ENCODE measurements at places on chromosomes 13 and 19.
A peak's percentile ranks its signal among the peaks of the same experiment; 100 is the strongest.

GRCh38 chr13:109233293-109233692 is 553.1 kb downstream of the IRS2 start:
- no peak for DNase-seq

DNA sequence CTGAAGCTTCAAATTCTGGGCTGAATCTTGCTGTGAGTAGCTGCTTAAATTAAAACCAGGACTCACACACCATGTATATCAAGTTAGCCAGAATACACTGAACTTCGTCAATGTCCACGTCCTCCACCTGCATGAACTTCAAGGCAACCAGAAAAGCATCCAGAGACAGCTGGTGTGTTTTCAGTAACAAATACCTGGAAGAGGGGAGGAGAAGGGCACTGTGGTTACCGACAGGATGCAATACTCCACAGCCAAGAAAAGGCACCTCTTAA is 20.4 kb downstream of the PROZ start:
- no peak for DNase-seq

DNA sequence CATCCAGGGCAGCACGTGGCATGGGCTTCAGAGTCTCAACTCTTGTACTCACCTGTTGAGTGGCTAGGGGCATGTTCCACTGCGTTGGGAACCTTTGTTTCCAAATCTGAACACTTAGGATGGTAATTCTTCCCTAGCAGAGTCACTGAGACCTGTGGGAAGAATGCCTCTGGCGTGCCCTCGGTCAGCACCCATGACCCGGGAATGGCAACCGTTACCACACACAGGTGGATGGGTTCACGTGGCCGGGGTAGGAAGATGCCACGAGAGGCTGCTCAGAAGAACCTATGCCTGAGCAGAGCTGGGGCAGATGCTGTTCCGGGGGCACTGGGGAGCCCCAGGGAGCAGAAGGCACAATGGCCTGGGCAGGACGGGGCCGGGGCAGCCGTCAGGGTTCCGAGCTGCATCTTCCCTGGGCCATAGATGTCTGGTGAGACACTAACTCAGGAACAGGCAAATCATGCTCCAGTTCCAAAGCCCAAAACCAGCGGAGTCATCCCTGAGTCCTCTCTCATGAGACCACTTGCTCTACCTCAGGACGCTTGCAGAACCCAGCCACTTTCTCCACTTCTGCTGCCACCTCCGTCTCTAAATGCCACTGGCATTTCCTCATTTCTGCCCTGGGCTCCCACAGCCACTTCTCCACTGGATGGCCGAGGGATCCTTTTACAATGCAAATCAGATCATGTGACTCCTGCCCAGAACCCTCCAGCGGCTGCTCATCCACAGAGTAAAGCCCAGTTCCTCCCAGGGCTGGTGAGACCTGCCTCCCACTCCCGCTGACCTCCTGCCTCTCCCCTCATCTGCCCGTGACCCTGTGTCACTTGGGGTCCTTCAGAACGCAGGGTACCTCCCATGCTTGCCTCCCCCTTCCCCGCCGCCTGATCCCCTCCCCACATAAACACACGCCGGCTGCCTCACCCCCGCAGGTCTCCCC is 36.7 kb downstream of the FAM124A start:
- DNase-seq, result no peak

GRCh38 chr13:100668408-100668807 is 6.2 kb downstream of the TMTC4 start:
- DNase-seq, result no peak

- DNase-seq, result no peak
These were observed 5.1 kb upstream of the TSHZ3 start for GRCh38 chr19:31354316-31354715.

GRCh38 chr13:84433024-84433423 is 550.8 kb upstream of the SLITRK1 start:
- no peak for DNase-seq

GRCh38 chr19:33453265-33453664 is 68.3 kb downstream of the PEPD start:
- DNase-seq, result no peak

GRCh38 chr19:48051335-48052033 is 7.6 kb upstream of the CABP5 start:
- DNase-seq, result no peak

- no peak for DNase-seq
These were observed 122.3 kb downstream of the RBM26 start for GRCh38 chr13:79283742-79284141.

DNA sequence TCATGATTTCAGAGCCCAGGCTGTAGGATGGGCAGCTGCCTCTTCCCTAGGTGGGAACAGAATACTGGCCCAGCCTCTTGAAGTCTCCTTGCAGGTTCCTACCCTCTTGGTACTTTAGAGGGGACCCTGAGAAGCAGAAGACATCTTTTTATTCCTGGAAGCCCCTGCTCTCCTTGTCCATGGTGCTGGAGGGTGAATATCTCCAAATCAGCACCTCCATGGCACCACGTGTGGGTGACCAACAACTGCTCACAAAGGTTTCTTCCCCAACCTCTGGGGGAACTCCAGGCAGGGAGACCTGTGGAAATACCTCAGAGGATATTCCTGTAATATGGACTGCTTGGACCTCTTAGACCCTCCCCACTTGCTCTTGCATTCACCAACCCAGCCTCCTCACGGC is 48.1 kb upstream of the TSHZ3 start:
- no peak for DNase-seq

- no peak for DNase-seq
These were observed 120.9 kb downstream of the ZDHHC20 start for GRCh38 chr13:21338156-21338555.

DNA sequence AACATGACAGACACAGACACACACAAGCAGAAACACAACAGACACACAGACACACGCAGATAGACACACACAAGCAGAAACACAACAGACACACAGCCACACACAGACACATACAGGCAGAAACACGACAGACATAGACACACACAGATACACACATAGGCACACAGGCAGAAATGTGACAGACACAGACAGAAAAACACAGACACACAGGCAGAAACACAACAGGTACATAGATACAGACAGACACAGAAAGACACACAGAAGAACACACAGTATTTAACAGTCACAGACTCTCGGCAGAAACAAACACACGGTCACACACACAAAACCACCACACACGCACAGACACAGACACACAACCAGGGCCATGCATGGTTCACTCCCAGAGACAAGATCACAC is 905 bp downstream of the TBXA2R start:
- no peak for DNase-seq

GRCh38 chr19:45660636-45661035 is 7.4 kb upstream of the GIPR start:
- DNase-seq, result no peak

DNA sequence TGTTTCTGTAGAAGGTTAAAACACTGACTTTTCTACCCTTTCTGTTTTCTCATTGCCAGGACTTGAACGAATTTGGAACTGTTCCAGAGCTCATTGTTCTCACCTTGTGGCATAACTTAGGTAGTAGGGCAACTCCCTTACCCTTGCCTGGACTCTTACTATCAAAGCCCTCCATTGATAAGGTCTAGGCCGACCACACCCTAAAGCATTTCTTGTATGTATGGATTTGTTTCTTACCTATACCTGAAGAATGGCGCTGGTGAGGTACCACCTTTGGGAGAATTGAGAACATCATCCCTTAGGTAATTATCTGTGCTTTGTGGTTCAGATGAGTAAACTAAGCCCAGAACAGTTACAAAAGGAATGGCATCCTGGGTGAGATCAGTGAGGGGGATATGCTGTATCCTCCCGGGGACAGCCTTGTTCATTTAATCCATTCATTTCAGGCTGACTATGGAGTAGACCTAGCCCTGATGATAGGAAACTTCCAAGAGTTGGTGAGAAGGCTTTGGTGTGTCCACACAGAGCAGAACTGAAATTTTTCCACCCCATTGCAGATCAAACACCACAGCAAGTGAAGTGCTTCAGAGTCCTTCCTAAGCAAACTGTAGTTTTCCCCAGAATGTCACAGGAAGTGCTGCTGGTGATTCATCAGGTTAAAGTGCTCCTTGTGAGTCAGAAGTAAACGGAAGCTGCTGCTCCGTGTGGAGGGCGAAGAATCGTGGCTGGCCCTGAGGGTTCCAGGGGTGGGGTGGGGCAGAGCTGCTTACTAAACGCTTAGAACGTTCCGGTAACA is 113.0 kb downstream of the TEX26 start:
- DNase-seq, result peak; percentile 79

GRCh38 chr19:41944336-41944735 is 14.8 kb downstream of the RABAC1 start:
- DNase-seq, result no peak

DNA sequence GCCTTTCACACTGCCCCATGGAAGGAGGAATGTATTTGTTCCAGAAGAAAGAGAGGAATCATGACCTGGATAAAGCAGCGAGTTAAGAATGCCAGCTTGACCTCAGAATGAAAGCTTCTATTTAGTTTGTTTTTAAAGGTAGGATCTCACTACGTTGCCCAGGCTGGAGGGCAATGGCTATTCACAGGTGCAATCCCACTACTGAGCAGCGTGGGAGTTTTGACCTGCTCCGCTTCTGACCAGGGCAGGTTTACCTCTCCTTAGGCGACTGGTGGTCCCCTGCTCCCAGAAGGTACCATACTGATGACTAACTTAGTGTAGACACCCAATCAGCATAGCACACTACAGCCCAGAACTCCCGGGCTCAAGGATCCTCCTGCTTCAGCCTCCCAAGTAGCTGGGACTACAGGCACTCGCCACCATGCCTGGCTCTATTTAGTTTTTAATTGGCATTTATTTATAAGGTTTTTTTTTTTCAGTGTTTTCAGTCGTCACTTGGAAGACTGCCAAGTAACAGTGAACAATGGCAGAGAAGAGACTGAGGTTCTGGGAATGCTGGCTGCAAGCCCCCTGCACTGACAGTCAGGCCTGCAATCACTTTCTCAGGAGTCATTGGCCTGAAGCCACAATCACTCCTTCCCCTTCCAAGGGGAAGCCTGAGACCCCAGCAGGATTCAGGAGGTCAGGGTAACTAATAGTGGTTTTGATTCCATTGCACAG is 73.1 kb downstream of the EPS15L1 start:
- DNase-seq, result no peak

- DNase-seq, result no peak
These were observed 16.6 kb upstream of the USP12 start for GRCh38 chr13:27188239-27188638.

DNA sequence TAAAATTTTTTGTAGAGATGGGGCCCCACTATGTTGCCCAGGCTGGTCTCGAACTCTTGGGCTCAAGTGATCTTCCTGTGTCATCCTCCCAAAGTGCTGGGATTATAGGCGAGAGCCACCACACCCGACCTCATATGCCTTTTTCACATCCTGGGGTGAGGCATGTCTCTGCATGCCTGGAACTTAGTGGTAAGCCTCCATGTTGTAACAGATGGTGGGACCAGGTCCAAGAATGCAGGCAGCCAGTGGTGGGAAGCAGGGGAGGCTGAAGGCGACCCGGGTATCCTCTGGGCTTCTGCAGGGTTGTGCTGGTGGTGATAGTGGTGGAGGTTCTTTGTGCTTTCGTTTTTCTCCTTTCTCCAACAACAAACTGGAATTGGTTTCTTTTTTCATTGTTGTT is 30.1 kb upstream of the CCDC124 start:
- DNase-seq, result no peak

DNA sequence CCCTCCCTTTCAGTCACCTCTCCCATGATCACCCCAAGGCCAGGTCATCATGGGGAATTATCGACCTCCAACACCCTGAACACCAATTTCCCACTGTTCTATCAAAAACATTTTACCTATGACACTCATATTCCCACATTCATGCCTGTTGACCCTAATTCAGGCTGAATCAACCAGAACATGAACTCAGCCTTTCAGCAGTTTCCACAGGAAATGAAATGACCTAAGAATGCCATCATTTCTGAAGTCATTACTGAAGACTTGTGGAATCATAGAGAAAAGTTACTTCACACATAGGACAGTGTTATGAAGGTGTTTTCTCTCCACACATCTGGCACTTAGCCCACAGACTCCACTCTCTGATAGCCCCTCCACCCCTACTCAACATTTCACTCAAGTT is 29.9 kb upstream of the FAM124A start:
- no peak for DNase-seq

DNA sequence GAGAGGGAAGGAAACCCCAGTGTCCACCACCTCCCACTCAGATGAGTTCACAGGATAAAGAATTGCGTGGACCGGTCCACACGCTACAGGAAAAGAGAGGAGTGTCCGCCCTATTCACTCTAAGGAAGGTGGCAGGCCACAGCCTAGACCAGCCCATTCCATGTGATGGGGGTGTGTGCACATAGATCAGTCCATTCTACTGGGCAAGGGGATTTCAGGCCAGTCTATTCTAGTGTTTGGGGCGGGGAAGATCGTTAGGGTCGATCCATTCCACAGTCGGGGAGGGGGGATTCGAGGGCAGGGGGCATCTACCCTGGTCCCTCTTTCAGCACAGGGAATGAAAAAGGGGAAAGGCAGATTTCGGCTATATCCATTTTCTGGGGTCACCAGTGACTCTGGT is 7.8 kb downstream of the FIZ1 start:
- no peak for DNase-seq

- DNase-seq, result no peak
These were observed 22.3 kb downstream of the NLRP11 start for GRCh38 chr19:55809381-55810058.

- no peak for DNase-seq
These were observed 1.7 kb downstream of the STK24 start for GRCh38 chr13:98575009-98575903.

GRCh38 chr19:50728084-50728737 is 5.0 kb downstream of the CLEC11A start:
- peak; percentile 63 for DNase-seq

GRCh38 chr13:94030415-94031119 is 448.9 kb downstream of the DCT start:
- no peak for DNase-seq

DNA sequence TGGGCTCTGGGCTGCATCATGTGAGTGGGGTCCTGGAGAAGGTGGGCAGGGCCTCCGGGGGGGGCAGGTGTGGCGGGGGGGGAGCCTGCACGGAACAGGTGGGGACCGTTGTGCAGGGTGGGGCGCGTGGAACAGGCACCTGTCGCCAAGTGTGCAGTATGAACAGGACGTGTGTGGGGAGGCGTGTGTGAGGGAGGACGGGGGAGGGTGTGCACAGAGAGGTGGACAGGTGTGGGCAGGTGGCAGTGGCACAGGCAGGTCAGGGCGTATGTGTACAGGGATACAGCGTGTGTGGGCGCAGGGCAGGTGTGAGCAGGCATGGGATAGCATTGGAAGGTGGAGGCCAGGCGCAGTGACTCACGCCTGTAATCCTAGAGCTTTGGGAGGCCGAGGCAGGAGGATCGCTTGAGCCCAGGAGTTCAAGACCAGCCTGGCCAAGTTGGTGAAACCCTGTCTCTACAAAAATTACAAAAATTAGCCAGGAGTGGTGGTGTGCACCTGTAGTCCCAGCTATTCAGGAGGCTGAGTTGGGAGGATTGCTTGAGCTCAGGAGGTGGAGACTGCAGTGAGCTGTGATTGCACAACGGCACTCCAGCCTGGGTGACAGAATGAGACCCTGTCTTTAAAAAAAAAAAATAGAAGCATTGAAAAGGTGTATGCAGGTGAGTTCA is 3.2 kb downstream of the PLK5 start:
- no peak for DNase-seq

GRCh38 chr13:100428986-100429385 is 159.6 kb downstream of the GGACT start:
- DNase-seq, result no peak

GRCh38 chr19:14005349-14006084 is 603 bp downstream of the RFX1 start:
- peak; percentile 89 for DNase-seq

Data from CD4-positive, alpha-beta T cell treated with Interleukin-6 at 100 ng/mL for 8 hours (primary cell).